ENCODE measurements at places on chromosomes 6 and 20. TPM values are rescaled to one million over a fixed set of nuclear protein-coding genes. Genes with fewer than 3 reads are reported as not detected.

GRCh38 chr6:70846207-70846835 is 110.5 kb downstream of the B3GAT2 start:
- no peak for DNase-seq

FRK gene
- 0.05 TPM for total RNA-seq

GRCh38 chr6:112215488-112216284 is 38.7 kb downstream of the LAMA4 start:
- no peak for DNase-seq

GRCh38 chr6:111770263-111771093 is 102.8 kb downstream of the FYN start:
- no peak for DNase-seq

DNA sequence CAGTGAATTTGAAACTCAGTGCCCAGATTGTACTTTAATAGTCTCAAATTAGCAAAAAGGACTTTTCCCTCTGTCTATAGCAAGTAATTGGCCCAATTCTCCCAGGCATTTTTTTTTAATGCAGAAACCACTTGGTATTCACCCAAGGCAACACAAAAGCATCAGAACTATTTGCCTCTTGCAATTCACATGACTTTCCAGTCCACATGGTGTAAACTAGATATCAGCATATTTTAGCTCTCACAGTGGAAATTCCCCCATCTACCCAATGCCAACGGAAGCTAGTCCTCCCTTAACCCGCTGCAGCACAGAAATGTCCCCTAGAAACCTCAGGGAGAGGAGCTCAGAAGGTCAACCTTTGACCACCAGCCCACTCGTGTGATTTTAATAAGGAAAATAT is 103.4 kb upstream of the CDYL start:
- DNase-seq = no peak

MGME1 gene
- 40.5 TPM for total RNA-seq

PDE7B gene
- total RNA-seq = 3.4 TPM

C6orf58 gene
- 0.73 TPM for total RNA-seq

DNA sequence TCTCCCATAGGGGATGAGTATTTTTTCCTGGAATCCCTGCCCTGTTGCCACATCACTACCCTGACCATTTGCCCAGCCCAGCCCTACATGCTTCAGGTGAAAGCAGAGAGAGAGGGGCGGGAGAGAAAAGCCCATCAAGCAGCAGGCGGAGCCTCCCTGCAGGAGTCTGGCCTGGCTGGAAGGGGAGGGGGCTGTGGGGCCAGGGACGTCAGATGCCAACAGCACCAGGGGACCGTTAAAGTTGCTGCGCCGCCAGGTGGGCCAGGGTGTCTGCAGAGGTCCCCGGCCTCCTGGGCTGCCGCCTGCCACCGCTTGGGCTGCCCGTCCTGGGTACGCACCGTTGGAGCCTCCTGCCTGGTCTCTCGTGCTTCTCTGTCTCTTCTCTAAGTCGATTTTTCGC is 757 bp upstream of the R3HDML start:
- no peak for DNase-seq

GABRR1 gene
- total RNA-seq = not detected

DNA sequence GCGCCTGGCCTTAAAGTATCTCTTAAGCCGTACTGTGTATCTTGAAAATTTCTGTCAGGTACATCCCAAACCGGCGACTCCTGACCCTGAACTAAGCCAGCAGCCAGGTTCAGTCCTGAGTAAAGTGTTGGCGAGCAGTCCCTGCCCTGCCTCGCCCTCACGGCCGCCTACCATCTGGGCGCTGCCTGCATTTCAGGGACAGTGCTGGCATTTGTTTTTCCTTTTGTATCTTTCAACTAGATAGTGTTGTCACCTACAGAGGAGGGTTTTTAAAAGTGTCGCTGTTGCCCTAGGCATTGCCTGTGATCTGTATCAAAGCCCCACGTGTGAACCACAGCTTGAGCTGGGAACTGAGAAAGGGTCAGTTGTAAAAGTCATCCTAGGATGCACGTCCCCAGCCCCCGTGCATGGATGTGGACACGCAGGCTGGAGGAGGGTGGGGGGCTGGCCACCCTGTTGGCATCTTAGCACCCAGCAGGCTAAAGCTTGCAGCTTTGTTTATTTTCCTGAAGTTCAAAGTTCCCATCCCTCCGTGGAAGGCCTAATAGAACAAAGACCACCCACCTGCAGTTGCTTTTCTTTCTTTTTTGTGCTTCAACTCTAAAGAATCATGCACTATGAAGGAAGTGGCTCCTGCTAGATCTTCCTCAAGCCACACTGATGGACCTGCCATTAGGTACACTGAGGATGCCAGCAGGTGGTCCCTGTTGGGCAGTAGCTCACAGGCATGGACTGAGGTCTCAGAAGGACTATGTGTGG is 136.8 kb downstream of the ZDHHC14 start:
- DNase-seq = peak; percentile 62

DNA sequence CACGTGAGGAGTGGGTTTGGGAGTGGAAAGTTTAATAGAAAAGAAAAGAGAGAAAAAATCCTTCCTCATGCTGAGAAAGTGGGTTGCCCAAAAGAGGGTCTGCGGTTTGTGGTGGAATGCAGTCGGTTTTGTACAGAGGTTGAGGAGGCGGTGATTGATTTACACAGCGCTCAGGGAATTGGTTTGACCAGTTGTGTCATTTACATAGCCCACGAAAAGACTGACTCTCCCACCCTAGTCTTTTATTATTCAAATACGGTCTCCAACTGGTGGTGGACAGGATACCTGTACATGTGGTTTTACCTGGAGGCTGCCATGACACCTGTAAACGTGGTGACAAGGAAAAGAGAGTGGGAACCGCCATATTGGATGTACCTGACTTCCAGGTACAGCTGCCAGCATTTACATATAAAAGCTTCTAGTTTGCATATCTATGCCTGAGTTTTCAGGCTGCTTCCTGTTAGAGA is 42.1 kb downstream of the HLA-DPB1 start:
- DNase-seq = no peak

All from osteocyte (in vitro differentiated cells).